Inflammatory macrophage (primary cell): ENCODE measurements at places on chromosomes 1 and 21.

GRCh38 chr1:43188106-43188505 lies 16.0 kb downstream of the CFAP57 start:
- no peak for DNase-seq

GRCh38 chr1:17929224-17929623 lies 174.1 kb downstream of the ACTL8 start:
- DNase-seq = no peak

DNA sequence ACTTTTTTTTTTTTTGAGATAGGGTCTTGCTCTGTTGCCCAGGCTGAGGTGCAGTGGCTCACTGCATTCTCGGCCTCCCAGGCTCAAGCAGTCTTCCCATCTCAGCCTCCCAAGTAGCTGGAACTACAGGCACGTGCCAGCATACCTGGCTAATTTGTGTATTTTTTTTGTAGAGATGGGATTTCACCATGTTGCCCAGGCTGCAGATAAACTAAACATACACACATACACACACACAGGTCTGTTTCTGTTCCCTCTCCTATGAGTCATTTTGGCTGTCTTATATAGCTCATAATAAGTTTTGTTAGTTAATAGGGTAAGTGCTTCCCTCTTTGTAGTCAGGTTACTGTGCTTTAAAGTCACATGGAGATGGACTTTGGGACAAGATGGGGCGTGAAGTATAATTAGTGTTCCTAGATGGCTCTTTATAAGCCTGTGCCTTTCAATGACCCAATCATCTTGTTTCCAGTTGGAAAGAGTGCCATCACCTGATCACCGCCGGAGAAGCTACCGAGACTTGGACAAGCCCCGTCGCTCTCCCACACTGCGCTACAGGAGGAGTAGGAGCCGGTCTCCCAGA lies 9.1 kb downstream of the PRPF38A start:
- no peak for DNase-seq

DNA sequence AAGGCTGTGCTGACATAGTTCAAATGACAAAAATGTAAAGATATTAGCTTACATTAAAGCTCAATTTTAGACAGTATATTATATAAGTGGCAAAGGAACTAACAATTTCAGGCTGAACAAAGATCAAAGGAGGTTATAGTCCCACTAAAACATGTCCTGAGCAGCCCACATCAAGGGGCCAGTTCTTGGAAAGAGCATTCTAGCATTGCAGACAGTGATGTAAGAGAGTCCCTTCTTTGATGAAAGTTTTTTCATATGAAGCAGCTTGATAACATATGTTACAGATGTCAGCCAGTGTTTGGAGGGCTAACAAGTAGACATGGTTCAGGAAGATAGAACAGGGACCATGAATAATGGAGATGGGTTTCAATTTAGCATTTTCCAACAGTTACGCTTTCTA lies 301.7 kb downstream of the NTNG1 start:
- DNase-seq = no peak

DNA sequence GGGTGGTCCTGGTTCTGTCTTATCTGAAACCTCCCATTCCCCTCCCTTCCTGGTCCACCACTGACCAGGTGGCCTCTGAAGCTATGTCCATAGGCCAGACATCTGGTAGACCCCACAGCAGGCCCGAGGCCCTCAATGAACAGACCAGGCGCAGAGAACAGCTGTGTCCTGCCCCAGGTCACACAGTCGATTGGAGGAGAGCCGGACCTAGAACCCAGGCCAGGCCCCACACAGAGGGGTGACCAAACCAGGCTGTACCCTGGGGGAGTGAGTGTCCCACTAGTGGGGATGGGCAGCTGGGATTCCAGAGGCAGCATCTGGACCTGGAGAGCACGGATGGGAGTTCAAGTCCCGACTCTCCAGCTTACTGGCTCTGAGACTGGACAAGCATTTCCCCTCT lies 29.2 kb downstream of the RNU1-1 start:
- DNase-seq = no peak

- no peak for DNase-seq
Measured at GRCh38 chr1:67639361-67639760, 45.6 kb upstream of the GADD45A start.

DNA sequence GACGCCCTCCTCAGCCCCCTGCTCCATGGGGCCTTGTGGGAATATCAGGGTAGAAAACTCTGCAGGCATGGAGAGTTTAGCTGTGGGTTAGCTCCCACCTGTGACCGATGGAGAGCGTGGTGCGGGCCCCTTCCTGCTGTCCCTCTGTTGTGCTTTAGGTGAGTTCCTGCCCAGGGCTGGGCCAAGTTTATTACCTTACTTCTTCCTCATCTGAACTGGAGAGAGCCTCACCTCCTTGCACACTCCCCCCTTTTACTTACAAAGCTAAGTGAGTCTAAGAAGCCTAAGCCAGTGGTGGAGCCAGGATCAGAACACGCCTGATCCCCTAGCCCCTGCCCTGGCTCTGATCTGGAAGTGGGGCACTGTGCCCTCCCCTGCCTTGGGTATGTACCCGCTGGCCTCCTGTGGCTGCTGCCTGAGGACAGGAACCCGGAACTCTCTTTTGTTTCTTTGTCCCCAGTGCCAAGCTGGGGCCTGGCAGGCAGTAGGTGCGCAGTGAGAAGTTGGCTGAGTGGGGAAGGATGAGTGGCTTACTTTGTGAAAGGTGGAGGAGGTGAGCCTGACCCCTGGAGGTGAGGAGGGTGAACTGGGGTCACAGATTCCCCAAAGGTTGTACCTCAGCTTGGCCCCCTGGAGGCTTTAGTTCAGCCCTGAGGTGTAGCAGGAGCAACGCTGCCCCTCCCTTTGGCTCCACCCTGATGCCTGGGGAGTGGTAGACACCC lies 32.9 kb downstream of the ARHGEF10L start:
- no peak for DNase-seq

- DNase-seq = no peak
Measured at GRCh38 chr1:112862753-112863426, 93.1 kb downstream of the SLC16A1 start.

- DNase-seq = no peak
Measured at GRCh38 chr1:153340356-153340755, 8.3 kb downstream of the PGLYRP4 start.

- no peak for DNase-seq
Measured at GRCh38 chr1:243351337-243351736, 95.5 kb downstream of the SDCCAG8 start.

DNA sequence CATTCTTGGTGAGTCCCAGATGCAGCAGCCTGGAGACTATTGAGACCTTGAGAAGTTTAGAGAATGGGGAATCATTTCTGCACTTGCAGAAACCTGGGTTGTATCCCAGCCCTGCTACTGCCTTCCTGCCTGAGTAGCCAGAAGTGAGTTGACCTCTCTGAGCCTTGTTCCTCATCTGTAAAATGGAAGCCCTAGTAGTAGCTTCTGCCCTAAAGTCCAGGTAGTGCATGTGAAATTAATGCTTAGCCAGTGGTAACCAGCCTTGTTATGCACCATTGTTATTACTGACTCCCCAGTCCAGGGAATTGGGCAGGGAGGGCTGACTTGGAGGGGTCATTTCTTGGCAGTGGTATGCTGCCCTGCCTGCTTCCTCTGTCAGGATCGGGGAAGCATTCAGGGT lies 5.6 kb downstream of the SESN2 start:
- DNase-seq = no peak

DNA sequence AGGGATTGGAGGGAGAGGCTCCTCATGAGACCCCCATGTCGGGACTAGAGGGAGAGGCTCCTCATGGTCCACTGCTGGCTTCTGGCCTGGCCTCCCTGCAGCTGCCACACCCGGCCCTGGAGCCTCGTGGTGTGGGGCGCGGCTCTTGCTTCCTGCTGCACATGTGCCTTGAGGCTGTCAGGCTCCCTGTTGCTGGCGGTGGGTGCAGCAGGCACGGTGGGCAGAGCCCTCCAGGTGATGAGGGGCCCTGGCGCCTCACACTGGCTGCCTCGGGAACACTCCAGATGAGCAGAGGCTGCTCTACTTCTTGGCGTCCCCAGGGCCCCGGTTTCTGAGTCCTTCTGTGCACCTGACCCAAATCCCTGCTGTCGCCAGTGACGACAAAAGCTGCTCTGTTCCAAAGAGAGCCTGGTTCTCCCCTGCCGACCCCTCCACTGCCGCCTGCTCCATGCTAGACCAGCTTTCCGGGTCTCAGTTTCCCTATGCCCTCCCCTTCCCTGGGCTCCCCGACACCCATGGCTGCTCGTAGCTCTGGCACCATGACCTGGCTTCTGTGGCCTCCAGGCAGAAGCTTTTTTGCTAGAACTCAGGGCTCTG lies 9.7 kb upstream of the ATAD3B start:
- DNase-seq = no peak

GRCh38 chr1:55700359-55701130 lies 485.4 kb upstream of the USP24 start:
- no peak for DNase-seq

DNA sequence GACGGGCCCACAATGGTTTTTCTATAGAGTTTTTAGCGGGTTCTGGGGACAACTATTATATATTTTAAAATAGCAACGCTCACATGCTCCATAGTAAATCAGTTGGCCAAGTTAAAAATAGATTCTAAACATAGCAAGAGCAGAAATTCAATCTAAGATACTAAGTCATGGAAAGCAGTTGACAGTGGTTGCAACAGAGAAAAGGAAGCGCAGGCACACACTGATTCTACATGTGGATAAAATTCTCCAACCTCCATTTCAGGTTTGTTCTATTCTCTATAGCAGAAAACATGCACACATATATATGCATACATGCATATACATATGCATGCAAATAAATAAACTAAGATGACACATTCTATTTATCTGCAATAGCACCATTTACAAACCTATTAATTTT lies 89.6 kb upstream of the HNRNPU start:
- no peak for DNase-seq

- peak; percentile 64 for DNase-seq
Measured at GRCh38 chr21:29096218-29097015, 23.0 kb upstream of the CCT8 start.

DNA sequence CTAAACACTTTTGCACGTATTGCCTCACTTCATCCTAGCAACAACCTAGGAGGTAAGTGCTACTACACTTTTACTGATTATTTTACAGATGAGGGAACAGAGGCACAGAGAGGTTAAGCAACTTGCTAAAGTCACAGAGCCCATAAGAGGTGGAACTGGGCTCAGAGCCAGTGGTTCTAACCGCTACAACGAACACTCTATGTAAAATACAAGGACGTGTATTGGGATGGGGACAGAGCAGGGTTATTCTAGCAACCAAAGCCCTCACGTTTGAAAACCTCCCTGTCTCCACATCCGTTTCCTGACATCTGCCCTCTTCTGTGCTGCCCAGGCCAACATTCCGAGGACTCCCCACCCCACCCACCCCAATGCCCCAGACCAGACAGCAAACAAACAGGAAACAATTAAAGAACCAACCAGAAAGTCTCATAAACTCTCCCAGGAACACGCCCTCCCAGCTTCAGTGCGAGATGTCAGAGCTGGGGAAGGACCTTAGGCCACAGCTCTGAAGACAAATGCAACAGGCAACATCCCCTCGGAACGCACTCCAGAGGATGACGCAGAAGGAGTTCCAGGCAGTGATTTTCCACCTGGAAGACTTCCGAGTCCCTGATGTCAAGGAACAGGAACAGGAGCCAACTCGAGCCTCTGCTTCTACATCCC lies 41.1 kb downstream of the GLIS1 start:
- no peak for DNase-seq

DNA sequence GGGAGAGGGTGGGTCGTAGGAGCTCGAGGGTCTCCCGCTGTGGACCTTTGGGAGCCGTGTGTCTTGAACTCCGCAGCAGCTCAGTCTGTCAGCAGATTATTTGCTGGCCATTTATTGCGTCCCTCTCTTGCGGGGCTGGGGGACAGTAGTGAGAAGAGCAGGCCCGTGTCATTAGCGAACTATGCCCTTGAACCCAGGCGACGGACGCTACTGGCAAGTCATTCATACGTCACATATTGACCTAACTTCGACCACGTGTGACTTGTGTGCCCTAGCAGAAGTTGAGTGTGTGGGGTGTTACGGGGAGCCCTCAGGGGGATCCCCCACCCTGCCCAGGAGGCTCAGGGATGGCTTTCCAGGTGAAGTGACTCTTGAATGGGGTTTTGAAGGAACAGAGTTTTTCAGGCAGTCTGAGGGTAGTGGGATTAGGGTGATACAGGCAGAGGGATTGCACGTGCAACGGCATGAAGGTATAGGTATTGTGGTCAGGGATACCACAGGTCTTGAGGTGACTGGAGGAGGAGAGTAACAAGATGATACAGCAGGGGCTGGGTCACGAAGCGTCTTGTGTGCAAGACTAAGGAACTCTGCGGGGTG lies 13.0 kb downstream of the RCC1 start:
- peak; percentile 56 for DNase-seq

GRCh38 chr1:229803626-229804217 lies 177.7 kb downstream of the URB2 start:
- DNase-seq = no peak

GRCh38 chr1:30659702-30660101 lies 63.7 kb downstream of the MATN1 start:
- no peak for DNase-seq

DNA sequence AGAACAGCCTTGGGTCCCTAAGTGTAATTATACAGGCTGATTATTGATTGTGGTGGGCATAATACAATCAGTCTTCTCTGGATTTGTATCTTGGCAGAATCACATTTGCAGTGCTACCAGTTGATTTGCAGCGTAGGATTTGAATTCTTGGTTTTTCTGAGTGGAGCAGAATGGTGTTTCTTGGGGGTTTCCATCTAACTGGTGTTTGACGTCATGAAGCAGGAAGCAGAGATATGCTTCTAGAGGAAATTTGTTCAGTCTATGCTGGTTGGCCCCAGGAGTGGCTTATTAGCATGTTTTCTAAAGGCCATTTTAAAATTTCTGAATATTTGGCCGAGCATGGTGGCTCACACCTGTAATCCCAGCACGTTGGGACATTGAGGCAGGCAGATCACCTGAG lies 3.4 kb downstream of the CTTNBP2NL start:
- DNase-seq = no peak

DNA sequence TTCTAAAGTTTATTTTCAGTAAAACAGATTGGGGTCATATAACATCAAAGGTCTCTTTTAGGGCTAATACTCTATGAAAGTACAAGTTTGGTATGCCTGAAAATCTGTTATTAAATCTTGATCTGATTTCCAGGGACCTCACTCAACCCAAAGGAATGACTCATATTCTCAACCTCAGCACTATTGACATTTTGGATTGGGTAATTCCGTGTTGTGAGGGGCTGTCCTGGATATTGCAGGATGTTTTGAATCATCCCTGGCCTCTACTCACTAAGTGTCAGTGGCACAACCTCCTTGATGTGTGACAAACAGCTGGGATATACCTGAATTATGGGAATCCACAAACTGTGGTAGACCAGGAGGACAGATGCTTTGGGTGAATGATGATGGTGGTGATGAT lies 51.5 kb upstream of the CYP2J2 start:
- no peak for DNase-seq

DNA sequence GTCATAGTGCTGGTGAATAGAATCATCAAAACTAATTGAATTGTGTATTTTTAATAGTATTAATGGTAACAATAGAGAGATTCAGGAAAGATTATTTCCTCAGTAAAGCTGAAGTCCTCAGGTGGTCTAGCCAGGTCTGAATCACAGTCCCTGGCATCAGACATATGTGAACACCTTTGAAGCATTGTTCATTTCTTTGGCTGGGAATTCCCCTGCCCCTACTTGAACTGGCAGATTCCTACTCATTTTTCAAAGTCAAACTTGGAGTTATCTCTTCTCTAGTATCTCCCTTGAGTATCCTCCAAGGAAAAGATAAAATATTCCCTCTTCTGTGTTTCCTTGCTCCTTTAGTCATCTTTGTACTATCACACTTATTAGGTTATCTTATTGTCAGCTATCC lies 759.8 kb downstream of the ADGRL2 start:
- no peak for DNase-seq

- DNase-seq = peak; percentile 84
Measured at GRCh38 chr1:224430511-224431113, 4.0 kb downstream of the WDR26 start.
